CD4-positive, alpha-beta T cell treated with Interleukin-6 for 4 hours (primary cell): ENCODE measurements at places on chromosomes 2 and 18.
A peak's percentile ranks its signal among the peaks of the same experiment; 100 is the strongest.

GRCh38 chr2:220687231-220687843, 884.8 kb downstream of the EPHA4 start:
- DNase-seq, result peak; percentile 66

DNA sequence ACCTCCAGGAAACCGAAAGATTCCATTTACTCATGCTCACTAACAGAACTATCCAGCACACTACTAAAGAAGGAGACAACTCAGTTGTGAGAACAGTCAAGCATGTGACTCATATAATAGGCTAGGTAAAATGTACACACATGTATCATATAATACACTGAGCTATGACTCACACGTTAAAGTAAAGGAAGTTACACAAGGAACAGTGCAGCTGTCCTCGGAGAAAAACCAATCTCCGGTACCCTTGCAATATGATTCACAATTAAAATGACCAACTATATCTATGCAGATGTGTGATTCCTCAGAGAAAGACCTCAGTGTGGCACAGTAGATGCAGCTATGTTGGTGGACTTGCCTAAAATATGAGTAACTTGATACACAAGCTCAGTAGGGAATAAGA, 76.5 kb downstream of the STRN start:
- DNase-seq, result no peak

DNA sequence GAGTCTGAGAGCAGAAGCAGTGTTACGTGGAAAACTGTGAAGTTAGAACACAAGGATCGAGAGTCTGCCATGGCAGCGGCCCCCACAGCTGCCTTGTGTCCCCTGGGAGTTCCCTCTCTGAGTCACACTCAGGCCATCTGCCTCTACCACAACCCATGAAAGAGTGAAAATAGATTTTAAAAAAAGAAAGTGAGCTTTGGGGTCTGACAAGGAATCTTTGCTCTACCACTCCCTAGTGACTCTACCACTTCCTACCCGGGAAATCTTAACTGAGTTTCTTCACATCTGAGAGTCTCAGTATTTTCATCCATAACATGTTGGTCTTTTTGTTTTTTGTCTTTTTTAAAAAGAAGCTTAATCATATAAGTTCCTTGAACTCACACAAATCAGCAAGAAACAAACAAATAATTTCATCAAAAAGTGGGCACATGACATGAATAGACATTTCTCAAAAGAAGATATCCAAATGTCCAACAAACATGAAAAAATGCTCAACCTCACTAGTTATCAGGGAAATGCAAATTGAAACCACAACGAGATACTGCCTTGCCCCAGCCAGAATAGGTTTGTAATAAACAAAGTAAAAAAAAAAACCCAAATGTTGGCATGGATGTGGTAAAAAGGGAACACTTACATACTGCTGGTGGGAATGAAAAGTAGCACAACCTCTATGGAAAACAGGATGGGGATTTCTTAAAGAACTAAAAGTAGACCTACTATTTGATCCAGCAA, 2.4 kb upstream of the MSGN1 start:
- DNase-seq, result no peak

DNA sequence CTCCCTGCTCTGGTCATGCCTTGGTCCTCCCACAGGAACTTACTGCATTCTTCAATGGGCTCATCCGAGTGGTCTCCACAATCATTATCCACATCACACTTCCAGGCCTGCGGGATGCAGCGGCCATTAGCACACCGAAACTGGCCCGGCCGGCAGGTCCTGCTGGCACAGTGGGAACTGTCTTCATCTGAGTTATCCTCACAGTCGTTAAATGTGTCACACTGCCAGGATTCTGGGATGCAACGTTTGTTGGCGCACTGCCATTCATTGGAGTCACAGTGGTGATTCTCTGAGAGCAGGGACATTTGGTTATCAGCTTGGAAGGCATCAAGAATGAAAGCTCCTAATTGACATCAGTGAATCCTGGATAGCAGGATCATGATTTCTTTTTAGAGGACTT, 104.5 kb downstream of the DHRS9 start:
- no peak for DNase-seq

DNA sequence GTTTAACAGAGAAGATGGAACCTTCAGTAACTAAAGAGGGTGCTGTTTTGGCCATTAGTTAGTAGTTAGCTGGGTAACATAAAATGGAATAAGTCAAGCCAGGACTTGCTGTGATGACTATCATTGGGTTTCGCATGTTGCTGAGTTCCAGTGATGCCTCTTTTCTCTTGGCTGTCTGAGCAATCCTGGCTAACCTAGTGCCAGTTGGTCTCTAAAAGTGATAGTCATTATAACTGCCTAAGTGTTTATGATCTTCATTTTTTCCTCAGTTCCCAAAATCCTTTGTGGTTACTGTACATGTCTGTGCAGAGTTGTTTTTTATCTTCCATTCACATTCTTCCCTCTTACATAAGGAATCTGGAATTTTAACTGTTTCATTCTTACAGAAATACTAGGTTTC, 33.4 kb downstream of the WDR43 start:
- DNase-seq, result no peak

GRCh38 chr2:109508556-109508955, 105.2 kb downstream of the SEPTIN10 start:
- no peak for DNase-seq

- DNase-seq, result no peak
These were observed 14.1 kb upstream of the GMPPA start for GRCh38 chr2:219484343-219485200.

DNA sequence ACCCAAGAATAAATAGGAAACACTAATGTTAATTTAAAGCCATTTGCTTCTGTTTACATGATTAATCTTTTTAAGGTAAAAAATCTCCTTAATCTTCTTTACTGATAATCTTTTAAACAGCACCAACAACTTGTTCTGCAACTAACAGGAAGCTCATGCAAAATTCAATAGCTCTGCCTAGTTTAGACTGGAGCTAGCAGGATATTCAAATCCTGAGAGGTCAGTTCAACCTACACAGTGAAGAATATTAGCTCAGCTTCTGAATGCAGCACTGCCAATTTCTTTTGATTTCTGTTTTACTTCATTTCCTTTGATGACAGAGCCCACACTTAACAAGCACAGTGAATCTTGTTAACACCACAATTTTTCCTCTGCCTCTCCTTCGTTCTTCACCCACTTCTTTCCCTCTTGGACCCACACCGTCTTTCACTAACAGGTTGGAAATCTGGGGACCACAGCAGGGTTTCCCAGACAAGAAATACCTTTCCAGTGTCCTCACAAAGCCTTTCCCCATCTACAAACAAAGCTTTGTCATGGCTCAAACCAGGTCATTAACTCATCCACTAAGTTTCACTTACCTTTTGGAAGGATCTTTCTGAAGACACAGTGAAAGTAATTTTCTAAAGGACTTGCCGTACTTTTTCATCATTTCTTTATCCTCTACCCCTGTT, 109.8 kb downstream of the STK39 start:
- no peak for DNase-seq

DNA sequence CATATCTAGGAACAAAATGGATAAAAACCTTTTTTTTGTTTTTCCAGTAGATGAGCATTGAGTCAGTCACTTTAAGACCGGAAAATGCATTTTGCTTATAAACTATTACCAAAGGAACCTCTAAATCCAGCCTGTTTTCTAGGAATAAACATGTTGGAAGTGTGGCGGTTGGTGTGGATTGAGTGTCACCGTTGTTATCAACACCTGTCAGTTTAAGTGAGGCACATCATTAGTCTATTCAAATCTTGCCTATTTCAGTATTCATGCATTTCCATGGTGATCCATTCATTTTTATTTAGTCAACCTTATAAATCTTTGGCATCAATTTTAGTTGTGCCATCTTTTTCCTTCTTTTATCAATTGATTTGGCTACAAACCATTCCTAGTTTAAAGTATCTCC, 3.3 kb downstream of the KLHL29 start:
- DNase-seq, result no peak

DNA sequence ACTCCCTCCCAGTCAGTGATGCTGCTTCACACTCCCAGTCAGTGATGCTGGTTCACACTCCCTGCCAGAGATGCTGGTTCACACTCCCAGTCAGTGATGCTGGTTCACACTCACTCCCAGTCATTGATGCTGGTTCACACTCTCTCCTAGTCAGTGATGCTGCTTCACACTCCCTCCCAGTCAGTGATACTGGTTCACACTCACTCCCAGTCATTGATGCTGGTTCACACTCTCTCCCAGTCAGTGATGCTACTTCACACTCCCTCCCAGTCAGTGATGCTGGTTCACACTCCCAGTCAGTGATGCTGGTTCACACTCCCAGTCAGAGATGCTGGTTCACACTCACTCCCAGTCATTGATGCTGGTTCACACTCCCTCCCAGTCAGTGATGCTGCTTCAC, 34.3 kb upstream of the KCNG2 start:
- DNase-seq, result no peak

- no peak for DNase-seq
These were observed 526.7 kb upstream of the SETBP1 start for GRCh38 chr18:44153981-44154380.

- DNase-seq, result no peak
These were observed 224.5 kb downstream of the SLC4A3 start for GRCh38 chr2:219851801-219852481.

- no peak for DNase-seq
These were observed 72.0 kb downstream of the INPP5D start for GRCh38 chr2:233131936-233132720.

- peak; percentile 71 for DNase-seq
These were observed 571 bp downstream of the EEF1B2 start for GRCh38 chr2:206160125-206160806.

DNA sequence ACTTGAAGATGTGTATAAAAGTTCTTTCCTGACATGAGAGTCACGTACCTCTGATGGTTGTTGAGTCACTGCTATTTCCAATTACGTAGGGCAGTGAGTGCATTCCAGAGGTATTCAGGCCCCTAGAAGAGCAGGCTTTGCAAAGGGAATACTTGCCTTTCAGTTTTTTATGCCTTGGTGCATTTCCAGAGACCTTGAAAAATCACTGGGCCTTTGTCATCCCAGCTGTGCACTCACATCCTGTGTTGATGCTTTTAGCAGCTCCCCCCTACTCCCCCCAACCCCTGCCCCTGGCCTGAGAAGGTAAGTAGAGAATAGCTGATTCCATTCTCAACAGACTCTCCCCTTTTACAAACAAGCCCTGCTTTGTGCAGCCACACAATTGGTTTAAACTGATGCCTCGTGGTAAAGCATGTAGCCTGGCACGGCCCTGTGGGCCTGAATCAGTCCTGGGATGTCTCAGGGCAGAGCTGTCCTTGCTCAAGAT, 174.2 kb downstream of the PRPF40A start:
- DNase-seq, result no peak

- DNase-seq, result peak; percentile 49
These were observed at the start of gene MAP3K20 for GRCh38 chr2:173075781-173076580. Gene MAP3K20, plus strand, starts transcription at chr2:173075846. Its CDS starts 15,186 bp downstream, at chr2:173091032.

DNA sequence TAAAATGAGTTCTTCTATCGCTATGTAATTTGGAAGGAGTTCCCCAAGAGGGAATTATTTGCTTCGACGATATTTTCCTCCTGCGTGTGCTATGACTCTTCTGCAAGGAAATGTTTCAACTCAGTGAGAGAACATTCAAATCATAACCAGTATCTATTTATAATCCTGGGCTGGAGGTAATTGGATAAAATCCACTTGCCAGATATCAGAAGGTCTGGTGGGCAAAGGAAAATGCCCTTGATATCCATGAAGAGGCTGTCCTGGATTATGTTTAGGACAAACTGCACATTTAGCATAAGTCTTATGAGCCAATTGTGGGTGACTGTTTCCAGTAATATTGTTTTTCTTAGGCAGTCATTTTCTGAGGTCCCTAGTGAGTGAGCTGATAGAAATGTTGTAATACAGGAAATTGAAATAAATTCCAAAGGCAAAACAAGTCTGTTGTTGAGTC, 17.7 kb downstream of the RPIA start:
- DNase-seq, result no peak

DNA sequence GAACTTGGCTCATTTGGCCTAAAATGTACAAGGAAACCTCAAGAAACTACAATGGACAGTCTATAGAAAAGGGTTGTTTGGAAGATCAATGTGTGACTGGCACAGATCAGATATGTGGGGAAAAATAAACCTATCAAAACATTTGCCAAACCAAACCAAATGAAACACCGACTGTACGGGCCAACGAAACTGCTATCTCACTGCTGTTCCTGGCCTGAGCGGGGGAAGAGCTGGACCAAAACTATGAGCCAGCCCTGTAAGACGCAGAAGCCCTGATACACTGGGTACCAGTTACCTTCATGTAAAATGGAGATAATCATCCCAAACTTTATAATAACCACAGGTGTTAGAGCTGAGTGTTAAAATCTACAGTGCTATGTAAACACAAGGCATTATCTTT, 11.7 kb downstream of the CDC42EP3 start:
- DNase-seq, result no peak

DNA sequence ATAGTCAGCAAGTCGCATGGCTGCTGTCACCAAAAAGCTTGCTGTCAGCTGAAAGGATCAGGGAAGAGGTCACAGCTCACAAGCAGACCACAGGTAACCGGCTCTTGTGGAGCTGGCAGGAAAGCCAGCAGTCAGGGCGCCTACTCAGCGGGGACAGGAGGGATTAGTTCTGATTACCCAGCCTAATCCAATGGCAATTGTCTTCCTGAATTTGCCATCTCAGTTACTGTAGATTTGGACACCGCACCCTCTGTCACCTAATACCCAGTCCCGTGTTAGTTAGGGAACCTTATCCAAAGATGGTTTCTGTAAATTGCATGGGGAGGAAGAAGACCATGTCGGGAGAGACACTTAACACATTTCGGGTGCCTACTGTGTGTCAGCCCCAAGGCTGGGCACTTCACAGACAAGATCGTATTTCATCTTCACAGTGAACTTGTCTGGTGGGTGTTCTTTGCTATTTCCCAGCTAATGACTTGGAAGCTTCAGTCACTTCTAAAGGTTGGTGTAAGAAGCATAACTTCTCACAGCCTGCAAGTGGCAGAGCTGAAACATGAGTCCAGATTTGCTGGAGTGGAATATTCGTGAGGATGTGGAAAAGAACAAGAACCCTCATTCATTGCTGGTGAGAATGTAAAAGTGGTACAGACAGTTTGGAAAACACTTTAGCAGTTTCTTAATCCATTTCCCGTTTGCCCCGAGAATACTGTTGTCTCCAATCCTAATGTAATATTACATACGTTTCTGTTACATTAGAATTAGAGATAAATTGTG, 9.9 kb downstream of the ALPK2 start:
- DNase-seq, result no peak

GRCh38 chr18:49247781-49248180, 212.7 kb downstream of the DYM start:
- DNase-seq, result no peak

DNA sequence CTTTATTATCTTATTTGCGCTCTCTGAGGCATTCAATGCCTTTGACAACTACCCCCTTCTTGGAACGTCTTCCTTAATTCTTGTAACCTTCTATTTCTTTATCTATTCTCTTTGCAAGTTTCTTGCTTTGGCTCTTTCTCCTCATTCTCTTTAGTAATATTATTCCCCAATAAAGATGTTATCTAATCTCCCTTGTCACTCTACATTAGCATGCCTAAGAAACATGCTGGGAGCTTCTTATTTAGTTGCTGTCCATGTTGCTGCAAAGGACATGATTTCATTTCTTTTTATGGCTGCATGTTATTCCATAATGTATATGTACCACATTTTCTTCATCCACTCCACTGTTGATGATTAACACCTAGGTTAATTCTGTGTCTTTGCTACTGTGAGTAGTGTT, 113.7 kb downstream of the RDH14 start:
- no peak for DNase-seq
